Mesendoderm (in vitro differentiated cells): ENCODE measurements at places on chromosomes 16 and 17.

GRCh38 chr16:13005721-13006247 is 104.4 kb downstream of the SHISA9 start:
- DNase-seq, result no peak

DNA sequence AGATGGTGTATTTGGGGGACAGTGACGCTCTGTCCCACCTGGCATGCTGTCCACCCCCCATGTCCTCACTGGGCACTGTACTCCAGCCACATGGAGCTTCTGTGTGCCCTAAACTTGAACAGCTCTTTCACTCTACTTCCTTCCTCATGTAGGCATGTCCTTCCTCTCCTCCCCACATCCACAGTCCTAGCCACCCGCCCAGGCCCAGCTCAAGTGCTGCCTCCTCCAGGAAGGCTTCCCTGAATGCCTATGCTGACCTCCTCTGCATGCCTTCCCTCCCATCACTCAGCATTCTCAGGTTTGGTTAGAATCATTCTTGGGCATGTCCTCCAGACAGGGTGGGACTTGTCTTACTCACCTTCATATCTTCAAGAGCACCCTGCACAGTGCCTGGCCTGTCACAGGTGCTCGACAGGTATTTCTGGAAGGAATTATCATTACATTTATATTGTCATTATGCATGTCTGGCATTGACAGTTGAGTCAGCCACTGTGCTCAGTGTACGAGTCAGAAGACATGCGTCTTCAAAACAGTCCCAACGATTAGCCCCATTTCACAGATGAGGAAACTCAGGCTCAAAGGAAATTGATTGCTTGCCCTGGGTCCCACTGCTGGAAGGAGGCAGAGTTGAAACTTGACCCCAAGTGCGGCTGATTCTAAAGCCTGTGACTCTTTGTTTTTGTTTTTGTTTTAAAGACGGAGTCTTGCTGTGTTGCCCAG is 42.1 kb upstream of the TOB1 start:
- DNase-seq, result no peak

DNA sequence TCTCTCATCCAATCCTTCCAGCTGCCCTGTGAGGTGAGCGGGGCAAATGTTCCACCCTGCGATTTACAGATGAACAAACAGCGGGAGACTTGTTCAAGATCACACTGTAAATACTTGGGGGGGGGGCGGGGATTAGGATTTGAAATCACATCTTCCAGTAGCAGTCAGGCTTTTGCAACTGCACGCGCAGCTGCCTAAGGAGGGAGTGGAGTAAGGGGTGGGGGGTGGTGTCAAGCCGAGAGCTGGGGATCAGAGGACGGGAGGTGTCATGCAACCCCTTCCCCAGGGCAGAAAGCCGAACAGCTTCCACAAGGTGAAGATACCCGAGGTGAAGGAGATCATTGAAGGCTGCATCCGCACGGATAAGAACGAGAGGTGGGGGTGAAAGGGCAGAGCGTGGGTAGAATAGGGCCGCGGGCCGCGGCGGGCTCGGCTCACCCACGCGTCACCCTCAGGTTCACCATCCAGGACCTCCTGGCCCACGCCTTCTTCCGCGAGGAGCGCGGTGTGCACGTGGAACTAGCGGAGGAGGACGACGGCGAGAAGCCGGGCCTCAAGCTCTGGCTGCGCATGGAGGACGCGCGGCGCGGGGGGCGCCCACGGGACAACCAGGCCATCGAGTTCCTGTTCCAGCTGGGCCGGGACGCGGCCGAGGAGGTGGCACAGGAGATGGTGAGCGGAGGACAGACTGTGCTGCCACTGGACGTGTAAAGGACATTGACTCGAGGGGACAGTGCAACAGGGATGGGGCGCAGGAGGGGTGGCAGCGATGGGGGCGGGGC is 4.6 kb downstream of the WNK4 start:
- DNase-seq, result no peak

- no peak for DNase-seq
Measured at GRCh38 chr17:77513045-77513444, 372.3 kb downstream of the SEC14L1 start.
